HFF-Myc (cell line): ENCODE measurements at places on chromosomes 11 and 22.

GRCh38 chr11:74966651-74967050 lies 17.6 kb downstream of the SPCS2 start:
- no peak for DNase-seq

- DNase-seq: no peak
These were observed 41.2 kb upstream of the ANO5 start for GRCh38 chr11:22151649-22152197.

GRCh38 chr11:122617926-122618325 lies 37.6 kb upstream of the UBASH3B start:
- DNase-seq: no peak

DNA sequence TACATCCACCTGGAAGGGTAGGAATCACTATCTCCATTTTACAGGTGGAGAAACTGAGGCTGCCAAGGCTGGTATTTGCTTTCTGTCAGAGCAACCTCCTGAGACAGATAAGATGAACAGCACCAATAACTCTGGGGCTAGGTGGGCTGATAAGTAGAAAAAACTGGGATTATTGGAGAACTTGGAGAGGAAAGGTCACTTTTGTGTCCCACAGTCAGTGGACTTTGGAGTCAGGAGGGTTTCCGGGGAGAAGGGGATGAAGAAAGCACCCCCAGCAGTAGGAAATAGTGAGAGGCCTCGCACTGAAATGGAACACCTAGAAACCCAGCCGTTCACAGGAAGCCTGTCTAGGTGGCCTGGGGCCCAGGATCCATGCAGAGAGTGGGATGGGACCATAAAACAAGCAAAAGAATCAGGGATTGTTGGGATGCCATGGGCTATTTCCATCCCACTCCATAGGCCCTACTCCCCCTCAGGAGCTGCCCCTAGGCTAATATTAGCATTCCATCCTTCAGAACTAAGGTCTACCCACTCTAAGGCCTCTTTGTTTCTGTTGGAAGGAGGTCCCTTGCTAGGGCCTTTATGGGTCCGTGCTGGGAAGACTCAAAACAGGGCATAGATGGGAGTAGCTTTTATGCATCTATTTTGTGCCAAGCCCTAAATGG lies 31.0 kb upstream of the FCHSD2 start:
- DNase-seq: no peak

- DNase-seq: no peak
These were observed 569.9 kb upstream of the CADM1 start for GRCh38 chr11:116073854-116074837.
